Mesenteric fat pad (tissue), 1 donor: ENCODE measurements at places on chromosomes 1 and 21. TPM values are rescaled to one million over a fixed set of nuclear protein-coding genes. Genes with fewer than 3 reads are reported as not detected.

The FMOD gene
- total RNA-seq = 95.2 TPM

The TTC22 gene
- total RNA-seq = not detected

The IVL gene
- total RNA-seq = not detected

The KDM5B gene
- total RNA-seq = 33.4 TPM

The PKP1 gene
- total RNA-seq = 11.5 TPM
